ENCODE measurements at places on chromosomes 1 and 21. TPM values are rescaled to one million over a fixed set of nuclear protein-coding genes. Genes with fewer than 3 reads are reported as not detected.

ARID1A gene
- total RNA-seq = 36.1 TPM

TSPEAR gene
- total RNA-seq = not detected

TNFRSF4 gene
- not detected for total RNA-seq

KRTAP12-1 gene
- total RNA-seq = not detected

ZNF669 gene
- 3.0 TPM for total RNA-seq
